ENCODE measurements at places on chromosomes 3 and 15.

- DNase-seq, result no peak
Observed at GRCh38 chr15:85563328-85563727, 182.9 kb downstream of the AKAP13 start.

- no peak for DNase-seq
Observed at GRCh38 chr15:62469874-62470688, 305.0 kb upstream of the C2CD4B start.

GRCh38 chr3:179794355-179794754, 141.5 kb downstream of the USP13 start:
- DNase-seq, result no peak

GRCh38 chr3:197730200-197730599, 6.5 kb downstream of the RUBCN start:
- DNase-seq, result no peak

DNA sequence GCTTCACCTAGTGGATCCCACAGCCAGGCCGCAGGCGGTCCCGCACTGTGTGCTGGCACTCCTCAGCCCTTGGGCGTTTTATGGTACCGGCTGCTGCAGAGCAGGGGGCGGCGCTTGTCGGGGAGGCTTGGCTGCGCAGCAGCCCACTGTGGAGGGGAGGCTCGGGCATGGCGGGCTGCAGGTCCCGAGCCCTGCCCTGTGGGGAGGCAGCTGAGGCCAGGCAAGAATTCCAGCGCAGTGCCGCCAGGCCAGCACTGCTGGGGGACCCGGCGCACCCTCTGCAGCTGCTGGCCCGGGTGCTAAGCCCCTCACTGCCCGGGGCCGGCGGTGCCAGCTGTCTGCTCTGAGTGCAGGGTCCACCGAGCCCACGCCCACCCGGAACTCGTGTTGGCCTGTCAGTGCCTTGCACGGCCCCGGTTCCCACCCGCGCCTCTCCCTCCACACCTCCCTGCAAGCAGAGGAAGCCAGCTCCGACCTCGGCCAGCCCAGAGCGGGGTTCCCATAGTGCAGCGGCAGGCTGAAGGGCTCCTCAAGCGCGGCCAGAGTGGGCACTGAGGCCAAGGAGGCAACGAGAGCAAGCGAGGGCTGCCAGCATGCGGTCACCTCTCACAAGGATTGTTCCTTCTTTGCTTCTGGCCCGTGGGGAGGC, 435.0 kb upstream of the ATP10A start:
- DNase-seq, result no peak

DNA sequence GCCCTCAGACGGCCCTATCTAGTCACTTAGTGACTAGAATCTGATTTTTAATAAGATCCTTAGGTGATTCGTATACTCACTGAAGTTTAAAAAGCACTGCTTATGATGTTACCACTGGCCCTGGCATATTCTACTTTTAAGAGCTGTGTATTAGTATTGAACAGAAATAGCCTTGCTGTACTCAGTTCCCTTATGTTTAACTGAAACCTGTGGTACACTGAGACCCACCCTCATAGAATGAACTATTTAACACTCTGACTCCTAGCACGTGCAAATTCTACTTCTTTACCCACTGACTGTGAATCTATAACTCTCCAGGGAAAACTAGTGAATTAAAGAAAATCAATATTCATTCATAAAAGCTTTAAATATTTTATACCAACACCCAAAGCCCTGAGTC, 108.9 kb downstream of the CCNL1 start:
- DNase-seq, result no peak

DNA sequence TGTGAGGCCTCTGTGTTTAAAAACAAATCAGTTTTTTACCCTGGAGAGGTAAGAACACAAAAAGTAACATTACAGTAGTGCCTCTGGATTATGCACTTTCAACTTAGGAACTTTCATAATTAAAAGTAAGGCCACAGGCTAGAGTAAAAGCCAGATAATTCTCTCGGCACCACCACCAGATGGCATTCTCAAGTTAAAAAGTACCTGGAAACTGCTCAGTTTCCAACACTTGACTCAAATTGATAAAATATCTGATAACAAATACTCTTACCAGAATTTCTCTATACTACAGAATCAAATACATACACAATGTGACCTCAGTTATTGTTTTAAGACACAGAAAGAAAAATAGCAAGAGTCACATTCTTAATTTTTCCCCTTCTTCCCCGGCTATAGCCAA, 19.9 kb downstream of the SPICE1 start:
- peak; percentile 33 for DNase-seq

GRCh38 chr15:63040954-63041353, 1.6 kb upstream of the TPM1 start:
- DNase-seq, result no peak

GRCh38 chr3:63911873-63912767, at the start of gene SCAANT1:
SCAANT1 (minus strand) TSS chr3:63912383.
- DNase-seq, result no peak

DNA sequence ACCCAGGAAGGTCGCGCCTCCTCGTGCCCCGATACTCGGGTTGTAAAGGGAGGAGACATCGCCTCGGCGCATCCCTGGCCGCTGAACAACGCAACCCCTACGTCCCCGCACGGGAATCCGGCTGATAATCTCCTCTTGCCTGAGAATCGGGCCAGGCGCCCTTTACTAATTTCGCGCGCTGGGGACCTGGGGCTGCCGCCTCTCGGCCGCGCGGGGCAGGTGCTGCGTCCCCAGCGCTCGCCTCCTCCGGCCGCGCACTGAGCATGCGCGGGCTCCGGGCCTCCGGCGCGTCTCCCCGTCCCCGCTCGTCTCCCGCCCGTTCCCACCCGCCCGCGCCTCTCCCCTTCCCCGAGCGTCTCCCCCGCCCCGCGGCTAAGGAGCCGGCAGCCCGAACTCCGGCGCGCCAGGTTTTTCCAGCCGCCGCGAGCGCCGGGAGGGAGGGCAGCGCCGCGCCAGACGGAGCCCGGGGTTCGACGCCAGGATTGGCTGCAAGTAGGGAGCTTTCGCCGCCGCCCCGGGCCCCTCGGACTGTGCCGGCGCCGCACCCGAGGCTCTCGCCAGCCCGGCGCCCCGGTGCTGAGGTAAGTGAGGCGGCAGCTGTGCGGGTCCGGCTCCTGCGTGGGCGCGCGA, at the start of gene CNTN4:
TSS of gene CNTN4 (plus strand) at position 469 of the 630 bp plus-strand sequence.
- DNase-seq, result peak; percentile 32

GRCh38 chr3:67433109-67433508, 221.3 kb downstream of the SUCLG2 start:
- DNase-seq, result no peak

DNA sequence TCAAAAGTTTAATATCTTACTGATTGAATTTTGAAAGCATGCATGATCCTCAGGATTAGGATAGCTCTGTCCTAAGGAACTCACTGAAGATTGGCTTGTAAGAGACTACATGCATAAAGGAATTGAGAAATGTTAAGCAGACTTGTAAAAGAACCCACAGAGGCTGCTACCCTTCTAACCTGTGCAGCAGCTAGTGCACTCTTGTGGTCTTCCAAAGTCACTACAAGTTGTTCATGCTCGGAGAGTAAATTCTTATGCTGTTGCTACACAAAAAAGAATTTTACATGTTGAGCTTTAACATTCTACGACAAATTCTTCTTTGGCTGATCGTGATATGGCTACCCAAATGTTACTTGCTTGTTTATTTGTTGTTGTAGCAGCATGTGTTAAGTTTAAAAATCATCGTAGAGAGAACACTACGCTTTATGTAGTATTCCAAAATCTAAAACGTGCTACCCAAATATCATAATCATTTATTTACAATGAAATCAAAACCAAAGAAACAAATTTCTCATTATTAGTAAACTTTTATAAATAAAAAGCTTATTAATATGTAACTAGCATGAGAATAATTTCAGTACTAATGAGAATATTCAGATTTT, 55.0 kb downstream of the GOLIM4 start:
- DNase-seq, result peak; percentile 8

DNA sequence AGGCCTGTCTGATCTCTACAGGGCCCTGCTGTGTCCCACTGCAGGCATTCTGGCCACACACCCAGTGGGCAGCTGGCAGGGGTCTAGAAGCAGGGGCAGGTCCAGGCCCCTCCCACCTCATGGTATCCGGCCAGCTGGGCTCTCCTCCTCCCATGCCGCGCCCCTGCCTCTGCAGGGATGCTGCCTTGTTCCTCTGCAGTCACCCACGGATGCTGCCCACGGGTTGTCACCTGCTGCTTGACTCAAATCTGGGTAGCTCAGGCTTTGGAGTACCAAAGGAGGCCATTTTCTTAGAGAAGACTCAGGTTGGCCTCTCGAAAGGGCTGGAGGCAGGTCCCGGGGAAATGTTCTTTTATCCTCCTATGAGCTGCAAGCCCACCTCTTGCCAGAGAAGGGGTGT, 25.0 kb downstream of the EFCAB12 start:
- DNase-seq, result no peak

DNA sequence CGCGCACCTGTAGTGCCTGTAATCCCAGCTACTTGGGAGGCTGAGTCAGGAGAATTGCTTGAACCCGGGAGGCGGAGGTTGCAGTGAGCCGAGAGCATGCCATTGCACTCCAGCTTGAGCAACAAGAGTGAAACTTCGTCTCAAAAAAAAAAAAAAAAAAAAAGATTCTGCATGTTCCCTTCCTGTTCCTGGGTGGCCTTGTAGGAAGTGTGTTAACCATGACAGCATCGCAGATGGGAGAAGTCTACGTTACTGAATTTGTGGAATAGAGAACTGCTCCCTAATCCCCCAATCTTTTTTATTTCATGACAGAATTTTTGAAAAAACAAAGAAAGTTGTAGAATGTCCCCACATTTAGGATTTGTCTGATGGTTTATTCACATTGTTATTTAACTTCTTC, 45.4 kb downstream of the FOXL2 start:
- no peak for DNase-seq

GRCh38 chr3:15501126-15501525, 20.4 kb downstream of the COLQ start:
- no peak for DNase-seq

DNA sequence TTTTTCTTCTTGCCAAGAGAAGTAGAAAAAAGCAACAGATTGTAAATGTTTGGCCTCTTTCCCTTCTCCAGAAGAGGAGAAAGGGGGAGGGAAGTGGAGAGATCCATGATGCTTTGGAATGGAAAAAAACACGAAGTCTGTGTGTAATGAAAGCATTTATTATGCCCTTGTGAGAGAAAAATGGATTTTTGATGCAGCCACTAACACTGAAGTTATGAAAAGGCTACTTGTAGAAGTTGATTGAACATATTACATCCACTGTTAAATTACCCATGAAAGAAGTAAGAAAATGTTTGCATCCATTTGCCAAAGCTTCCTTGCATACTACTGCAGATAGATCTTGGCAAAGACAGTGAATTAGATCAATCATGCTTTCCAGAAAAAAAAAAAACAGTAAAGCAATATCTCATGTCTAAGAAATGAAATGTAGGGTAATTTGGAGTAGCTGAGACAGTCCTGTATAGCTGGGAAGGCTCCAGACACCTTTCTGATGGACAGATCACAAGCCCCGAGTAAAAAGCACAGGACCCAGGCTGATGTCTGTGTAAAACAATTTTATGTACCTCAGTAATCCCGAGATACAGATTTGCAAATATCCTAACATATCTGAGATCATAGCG, 295.5 kb downstream of the PLOD2 start:
- no peak for DNase-seq

Measured in thymus (tissue), 14 donors.